ENCODE measurements at places on chromosomes 2 and 18.
A peak's percentile ranks its signal among the peaks of the same experiment; 100 is the strongest.

DNA sequence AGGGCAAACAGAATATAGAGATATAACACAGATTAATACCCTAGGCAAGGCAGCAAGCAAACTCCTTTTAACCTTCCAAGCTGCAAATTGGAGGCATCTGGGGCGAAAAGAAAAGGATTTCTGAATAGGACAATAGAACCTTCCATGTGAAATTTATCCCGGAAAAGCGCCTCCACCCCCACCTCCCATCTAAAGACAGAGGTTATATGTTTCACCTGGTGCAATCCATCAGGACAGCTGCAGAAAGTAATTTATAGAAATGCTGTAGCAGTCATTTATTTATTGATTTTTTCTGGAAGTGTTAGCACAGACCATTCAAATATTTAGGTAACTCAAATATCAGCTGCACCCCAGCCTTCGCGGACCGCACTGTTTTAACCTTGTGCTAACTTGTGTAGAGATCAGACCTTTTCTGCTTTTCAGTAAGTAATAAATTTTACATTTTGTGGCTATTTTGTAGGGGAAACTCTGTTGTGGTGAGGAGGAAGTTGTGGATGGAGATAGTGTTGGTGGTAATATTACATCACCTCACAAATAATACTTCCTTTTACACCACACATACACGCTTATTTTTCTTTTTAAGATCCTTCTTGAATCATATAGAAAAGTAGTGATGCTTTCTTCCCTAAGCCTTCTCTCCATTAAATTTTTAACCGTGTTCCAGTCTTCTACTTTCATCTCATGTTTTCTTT lies 919.3 kb upstream of the CDH2 start:
- DNase-seq: no peak

GRCh38 chr2:215531284-215531683 lies 95.4 kb upstream of the FN1 start:
- DNase-seq: no peak

DNA sequence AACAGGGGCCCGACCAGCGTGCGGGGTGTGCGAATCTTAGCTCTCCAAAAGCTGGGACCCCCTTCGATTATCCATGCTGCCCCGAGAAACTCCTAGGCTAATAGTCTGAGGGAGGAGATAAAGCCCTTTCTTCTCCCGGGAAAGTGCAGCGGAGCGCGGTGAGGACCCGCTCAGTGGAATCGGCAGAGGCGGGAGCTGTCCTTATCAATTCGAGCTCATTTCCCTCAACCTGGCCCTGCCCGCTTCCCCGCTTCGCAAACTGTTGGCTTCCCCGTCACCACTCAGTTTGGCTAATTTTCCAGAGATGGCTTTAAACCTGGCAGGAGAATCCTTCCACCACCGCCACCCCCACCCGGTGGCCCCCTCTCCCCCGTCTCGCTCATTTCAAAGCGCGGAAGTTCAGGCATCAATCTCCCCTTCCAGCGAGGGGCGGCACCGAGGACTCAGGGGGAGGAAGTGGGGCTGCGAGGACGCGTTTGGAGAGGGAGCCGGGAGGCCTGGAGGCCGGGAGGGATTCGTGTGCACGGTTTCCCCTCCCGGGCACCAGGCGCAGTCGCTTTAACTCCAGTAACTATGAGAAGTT lies 1.6 kb downstream of the KLHL14 start:
- DNase-seq: no peak

- no peak for DNase-seq
These were observed 37.6 kb upstream of the MGAT4A start for GRCh38 chr2:98768384-98769113.

DNA sequence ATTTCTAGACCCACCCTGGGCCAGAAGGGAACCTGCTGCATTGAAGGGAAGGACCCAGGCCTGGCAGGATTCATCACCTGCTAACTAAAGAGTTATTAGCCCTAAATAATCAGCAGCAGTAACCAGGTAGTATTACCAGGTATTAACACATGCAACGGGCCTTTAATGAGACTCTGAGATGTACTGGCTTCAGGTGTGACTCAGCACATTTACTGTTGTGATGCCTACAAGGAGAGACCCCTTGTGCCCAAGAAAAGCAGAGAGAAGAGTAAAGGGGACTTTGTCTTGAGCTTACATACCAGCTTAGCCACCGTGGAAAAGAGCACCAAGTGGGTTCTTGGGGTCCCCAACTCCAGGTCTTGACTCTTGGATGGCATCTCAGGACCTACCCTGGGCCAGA lies 243.1 kb upstream of the SLC39A10 start:
- no peak for DNase-seq

GRCh38 chr2:23722255-23722654 lies 204.7 kb downstream of the ATAD2B start:
- no peak for DNase-seq

GRCh38 chr2:48715042-48715899 lies 40.3 kb downstream of the LHCGR start:
- DNase-seq: no peak

GRCh38 chr2:38863061-38863695 lies 12.6 kb downstream of the DHX57 start:
- no peak for DNase-seq

- DNase-seq: no peak
These were observed 12.8 kb downstream of the LRP2 start for GRCh38 chr2:169349535-169349934.

GRCh38 chr18:65753520-65753919 lies 2.7 kb downstream of the CDH7 start:
- DNase-seq: no peak

DNA sequence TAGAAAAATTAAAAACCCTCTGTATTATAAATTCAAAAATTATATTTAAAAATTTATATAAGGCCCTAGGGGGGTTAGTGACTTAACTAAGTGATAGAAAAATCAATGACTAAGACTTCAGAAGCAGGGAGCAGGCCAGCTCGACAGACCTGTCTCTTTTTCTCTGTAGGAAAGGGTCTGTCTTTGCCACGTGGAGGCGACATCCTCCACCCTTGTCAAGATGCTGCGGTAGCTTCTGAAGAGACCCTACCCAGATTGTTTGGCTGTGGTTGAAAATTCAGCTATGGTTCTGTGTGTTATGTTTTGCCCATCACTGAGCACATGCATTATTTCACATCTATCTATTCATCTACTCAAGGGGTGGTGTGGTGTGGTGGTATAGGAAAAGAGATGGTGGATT lies 8.2 kb upstream of the SLC4A3 start:
- DNase-seq: no peak

DNA sequence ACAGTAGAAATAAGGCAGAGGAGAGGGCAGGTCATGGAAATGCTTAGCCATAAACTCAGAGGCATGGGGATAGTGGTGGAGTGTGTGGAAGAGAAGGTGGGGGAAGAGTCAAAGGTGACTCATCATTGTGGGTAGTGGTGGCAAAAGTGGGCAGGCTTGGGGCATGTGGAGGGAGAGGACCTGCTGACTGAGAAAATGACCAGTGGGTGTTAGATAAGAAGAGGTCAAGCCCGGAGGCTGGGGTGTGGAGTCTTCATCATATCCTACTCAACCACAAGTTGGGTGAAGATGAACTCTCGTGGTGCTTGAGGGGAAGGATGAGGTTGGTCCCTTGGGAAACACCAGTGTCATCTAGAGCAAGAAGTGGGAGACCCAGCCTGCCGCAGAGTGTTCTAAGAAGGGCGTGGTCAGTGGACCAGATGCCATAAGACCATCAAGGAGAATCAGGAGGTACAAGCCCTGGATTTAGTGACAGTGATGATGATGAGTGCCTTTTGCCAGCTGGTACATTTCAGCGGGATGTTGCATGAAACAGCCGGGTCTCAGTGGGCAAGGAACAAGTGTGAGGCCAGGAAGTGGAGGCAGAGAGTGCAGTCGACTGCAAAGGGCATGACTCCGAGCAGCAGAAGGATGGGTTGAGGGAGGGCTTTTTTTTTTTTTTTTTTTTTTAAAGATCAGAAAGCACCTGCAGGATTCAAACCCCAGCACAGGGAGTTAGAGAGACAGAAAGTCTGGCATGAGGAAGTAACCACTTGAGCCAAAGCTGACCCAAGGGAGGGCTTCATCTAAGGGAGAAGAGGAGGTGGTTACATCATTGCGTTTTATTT lies 122.6 kb upstream of the SPRED2 start:
- DNase-seq: peak; percentile 36

DNA sequence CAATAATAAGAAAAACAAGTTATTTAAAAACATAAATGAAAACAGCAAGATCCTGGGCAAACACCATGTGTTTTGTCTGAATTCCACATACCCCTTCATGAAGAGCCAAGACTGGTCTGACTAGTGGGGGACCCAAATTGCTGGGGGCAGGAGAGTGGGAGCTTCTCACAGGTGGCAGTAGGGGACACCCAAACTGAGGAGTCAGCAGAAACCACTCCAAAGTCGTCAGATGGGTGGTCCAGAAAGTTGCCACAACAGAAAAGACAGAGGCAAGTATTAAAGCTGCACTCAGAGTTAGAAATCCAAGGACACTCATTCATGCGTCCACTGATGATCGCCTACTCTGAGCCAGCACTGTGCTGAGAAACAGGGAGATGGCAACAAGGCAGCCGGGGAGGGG lies 12.3 kb upstream of the LCLAT1 start:
- no peak for DNase-seq

- no peak for DNase-seq
These were observed 150.6 kb upstream of the AGAP1 start for GRCh38 chr2:235343156-235343774.

DNA sequence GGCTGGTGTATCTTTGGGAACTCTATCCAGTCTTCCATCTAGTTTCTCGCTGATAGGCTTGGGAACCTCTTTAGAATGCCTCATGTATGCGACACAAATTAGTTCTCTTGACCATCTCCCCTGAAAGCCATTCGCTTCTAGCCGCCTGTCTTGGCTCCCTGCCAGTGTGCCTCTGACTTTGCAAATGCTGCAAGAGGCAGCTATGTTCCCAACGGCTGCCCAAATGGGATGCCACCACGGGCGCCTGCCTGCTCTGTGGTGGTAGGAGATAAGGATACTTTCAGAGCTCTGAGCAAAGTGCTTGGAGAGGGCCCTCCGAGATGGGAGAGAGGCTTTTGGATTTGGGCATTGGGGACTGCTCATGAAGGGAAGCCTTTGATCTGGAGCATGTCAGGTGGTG lies 77.7 kb upstream of the IGFBP5 start:
- DNase-seq: no peak

GRCh38 chr2:121253021-121253673 lies 31.9 kb downstream of the TFCP2L1 start:
- no peak for DNase-seq

DNA sequence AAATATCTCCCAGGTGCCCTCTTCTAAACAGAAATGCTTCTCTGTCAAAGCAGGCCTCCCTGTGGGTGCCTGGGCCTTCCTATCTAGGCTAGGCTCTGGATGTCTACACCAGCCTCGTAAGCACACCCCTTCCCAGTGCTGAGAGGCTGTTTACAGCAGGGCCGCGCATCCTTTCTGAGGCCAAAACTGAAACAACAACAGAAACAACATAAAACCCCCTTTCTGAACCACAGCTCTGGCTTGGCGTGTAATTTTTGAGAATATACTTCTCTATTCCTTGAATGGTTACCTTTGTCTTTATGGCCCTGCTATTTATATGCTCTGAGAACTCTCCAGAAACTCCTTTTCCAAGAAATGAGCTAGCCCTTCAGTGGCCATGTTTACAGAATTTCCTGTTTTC lies 118.4 kb downstream of the BCL2L11 start:
- no peak for DNase-seq

DNA sequence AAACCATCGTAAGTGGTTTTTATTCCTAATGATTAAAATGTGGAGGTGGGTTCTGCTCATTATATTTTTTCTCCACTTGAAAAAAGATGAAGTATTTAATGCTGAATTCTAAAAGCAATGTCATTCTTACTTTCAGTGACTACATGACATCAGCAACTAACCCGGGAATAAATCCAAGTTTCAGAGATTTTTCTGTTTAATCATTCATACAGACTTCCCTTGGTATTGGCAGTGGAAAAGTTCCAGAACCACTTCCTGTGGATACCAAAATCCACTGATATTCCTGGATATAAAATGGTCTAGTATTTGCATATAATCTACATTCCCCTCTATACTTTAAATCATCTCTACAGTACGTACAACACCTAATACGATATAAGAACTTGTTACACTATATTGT lies 128.6 kb downstream of the ZNF532 start:
- peak; percentile 68 for DNase-seq

DNA sequence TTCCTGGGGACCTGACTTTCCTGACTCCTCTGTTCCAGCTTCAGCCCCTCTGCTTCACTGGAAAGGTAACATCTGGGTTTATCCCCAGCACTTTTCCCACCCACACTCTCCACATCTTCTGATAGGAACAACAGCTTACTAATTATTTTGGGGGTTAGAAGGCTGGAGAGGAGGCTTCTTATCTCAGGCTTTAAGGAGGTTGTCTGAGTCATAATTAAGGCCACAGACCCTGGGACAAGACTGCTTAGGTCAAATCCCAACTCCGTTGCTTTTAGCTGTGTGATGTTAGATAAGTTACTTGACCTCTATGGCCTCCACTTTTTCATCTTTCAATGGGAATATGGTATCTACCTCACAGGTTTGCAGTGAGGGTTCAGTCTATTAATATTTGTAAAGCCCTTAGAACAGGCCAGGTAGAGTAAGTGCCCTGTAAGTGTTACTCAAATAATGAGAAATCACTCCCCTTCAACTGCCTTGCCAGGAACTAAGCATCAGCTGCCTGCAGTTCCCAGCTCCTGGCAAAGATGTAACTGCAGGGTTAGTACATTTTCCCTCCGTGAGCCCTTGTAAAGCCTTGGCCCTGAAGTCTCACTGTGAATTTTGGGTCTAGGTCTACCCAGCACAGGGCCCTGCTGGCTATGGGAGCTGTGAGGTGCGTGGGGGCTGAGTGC lies 123.6 kb downstream of the MTX2 start:
- DNase-seq: no peak

DNA sequence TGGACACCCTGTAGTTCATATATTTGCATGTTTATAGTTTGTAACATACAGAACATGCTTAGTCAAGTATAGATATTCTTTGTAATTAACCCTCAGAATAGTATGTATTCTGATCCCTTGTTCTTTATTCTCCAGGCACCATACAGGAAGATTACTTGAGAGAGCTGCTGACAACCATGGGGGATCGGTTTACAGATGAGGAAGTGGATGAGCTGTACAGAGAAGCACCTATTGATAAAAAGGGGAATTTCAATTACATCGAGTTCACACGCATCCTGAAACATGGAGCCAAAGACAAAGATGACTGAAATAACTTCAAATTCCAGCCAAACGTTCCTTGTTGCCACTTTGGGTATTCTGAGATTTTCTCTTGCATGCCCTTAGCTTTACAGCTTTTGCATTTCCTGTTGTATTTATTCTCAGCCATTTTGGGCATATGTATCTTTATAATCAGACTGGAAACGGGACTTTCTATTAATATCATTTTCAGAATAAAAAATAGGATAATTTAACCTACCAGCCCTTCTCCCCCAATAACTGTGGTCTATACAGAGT lies 6.2 kb upstream of the MYL12B start:
- no peak for DNase-seq

All from AG08395 (cell line).